ENCODE measurements at places on chromosomes 11 and 22.

DNA sequence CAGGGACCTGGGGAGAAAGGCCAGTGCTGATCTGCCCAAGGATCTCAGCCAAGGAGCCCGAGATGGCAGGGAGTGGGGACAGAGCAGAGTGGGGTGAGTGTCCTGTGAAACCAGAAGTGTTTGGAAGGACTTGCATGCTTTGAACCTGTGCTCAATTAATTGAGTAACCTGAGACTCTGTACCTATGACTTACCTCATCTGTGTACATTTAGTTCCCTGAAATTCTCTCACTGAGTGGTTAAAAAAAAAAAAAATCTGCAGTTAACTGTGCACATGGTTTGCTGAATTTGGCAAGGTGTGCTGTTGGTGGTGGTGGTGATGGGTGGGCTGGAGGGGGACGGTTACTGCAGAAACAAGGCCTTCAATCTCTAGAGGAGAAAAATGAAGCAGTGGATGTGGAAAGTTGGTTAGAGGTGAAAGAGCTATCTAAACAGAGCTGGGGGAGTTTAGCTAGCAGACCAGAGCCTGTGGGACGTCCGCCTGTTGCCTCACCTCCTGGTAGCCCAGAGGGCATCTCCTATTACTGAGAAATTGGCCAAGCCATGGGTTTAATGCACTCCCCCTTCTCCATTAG lies 8.3 kb upstream of the SORL1-AS1 start:
- no peaks in the 10 kb centered on the region for H3K27me3 ChIP-seq
- peak overlapping the region; percentile 99 for H3K27ac ChIP-seq
- H3K36me3 ChIP-seq = peaks cover 3% of the 10 kb centered on the region

GRCh38 chr11:9138133-9138453 lies 46.7 kb upstream of the SCUBE2 start:
- peak overlapping the region; percentile 83 for H3K4me3 ChIP-seq
- H3K27me3 ChIP-seq = no peaks in the 10 kb centered on the region
- DNase-seq = no peak
- peak overlapping the region; percentile 86 for H3K27ac ChIP-seq
- H3K36me3 ChIP-seq = peaks cover 8% of the 10 kb centered on the region

- no peak overlapping the region for H3K4me3 ChIP-seq
- peaks cover 4% of the 10 kb centered on the region for H3K4me1 ChIP-seq
- no peaks in the 10 kb centered on the region for H3K36me3 ChIP-seq
- DNase-seq = no peak
- H3K27me3 ChIP-seq = peaks cover 24% of the 10 kb centered on the region
Measured at GRCh38 chr11:132312701-132313111, 942.3 kb downstream of the NTM start.

DNA sequence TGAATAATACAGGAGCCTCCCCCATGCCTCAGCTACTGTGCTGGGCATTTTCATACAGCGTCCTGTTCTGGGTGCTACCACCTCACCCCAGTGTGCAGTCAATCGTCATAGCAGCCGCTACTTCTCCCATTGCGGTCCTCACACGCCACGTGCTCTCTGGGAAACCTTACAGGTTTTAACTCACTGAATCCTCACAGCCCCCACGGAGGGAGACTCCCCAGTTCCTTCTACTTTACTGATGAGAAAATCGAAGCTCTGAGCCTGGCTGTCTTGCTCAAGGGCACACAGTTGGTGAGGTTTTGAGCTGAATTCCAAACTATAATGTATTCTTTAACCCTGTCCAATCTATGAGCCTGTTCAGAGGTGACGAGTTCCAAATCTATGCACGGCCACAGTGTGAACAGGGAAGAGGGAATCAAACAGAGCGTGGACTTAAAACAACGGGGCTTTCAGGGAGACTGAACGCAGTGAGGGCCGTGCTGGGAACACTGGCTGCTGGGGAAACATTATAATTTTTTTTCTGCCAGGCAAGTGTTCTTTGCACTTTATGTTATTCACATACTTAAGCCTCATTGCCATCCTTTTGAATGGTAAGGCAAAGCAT lies 421.5 kb downstream of the BRD1 start:
- H3K4me1 ChIP-seq = no peaks in the 10 kb centered on the region
- H3K27me3 ChIP-seq = peaks cover 36% of the 10 kb centered on the region
- no peak overlapping the region for H3K27ac ChIP-seq
- no peak for DNase-seq

DNA sequence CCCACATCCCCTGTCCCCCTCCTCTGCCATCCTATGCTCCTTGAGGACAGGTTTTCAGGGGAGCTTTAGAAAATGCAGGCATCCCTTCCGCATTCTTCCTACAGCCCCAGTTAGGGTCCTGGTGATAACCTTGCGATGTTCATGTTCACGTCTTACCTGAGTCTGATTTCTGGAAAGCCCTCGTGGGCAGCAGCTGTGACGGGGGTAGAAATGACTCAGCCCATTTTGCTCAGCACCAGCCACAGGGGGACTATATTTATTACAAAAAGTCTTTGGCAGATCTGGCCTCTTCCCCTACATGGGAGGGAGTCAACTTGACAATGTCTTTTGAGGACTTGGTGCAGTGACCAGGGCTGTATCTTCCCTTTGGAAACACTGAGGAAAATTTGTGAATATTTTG lies 12.3 kb downstream of the PKNOX2 start:
- no peaks in the 10 kb centered on the region for H3K4me1 ChIP-seq
- H3K4me3 ChIP-seq = no peak overlapping the region
- peaks cover 84% of the 10 kb centered on the region for H3K27me3 ChIP-seq

DNA sequence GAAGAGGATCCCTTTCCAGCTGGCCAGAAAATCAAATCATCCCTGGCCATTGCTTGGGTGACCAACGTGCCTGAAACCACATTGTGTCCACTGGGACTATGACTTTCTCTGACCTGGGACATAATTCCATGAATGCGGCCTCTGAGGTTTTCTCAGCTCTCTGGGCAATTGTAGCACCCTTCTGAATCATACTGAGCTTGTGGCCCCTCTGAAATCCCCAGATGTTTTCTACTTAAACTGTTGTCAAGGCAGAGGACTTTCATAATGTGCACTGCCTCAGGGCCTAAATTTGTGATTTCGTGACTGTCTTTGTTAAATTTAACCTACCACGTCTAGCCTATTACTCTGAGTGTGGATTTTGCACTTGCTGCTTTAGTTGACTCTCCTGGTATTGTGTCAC lies 321.1 kb upstream of the PLET1 start:
- peaks cover 29% of the 10 kb centered on the region for H3K27me3 ChIP-seq
- H3K36me3 ChIP-seq = no peaks in the 10 kb centered on the region
- H3K4me1 ChIP-seq = no peaks in the 10 kb centered on the region
- H3K4me3 ChIP-seq = no peak overlapping the region
- DNase-seq = no peak

GRCh38 chr11:85123752-85124231 lies 503.4 kb downstream of the DLG2 start:
- H3K36me3 ChIP-seq = no peaks in the 10 kb centered on the region
- DNase-seq = no peak
- H3K27me3 ChIP-seq = no peaks in the 10 kb centered on the region

DNA sequence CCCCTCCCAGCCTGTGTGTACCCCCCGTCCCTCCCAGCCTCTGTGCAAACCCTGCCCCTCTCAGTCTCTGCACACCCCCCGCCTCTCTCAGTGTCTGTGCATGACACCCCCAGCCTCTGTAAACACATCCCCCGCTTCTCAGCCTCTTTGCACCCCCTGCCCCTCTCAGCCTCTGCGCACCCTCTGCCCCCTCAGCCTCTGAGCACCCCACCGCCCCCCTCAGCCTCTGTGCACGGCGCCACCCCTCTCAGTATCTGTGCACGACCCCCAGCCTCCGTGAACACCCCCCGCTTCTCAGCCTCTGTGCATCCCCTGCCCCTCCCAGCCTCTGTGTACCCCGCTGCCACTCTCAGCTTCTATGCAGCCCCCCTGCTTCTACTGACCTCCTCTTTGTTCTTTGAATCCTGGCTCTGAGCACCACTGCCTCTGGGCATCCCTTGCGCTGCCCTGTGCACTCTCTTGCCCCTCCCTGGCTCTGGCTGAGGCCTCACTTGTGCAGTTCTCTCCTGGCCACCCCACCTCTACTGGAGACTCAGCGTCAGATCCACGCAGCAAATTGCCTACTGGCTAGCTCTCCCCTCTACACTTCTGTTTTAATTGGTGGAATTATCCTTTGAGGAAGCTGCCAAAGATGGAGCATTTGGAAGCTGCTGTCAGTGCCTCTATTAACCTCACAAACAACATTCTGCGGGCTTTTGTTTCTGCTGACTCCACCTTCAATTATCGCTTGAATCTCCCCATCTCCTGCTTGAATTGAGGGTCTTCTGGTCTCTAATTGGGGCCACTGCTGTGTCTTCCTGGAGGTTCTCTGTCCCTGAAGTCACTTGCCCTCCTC lies 838.6 kb downstream of the TBC1D22A start:
- H3K4me1 ChIP-seq = no peaks in the 10 kb centered on the region
- H3K27me3 ChIP-seq = peaks cover 32% of the 10 kb centered on the region

- peaks cover 2% of the 10 kb centered on the region for H3K36me3 ChIP-seq
- peaks cover 22% of the 10 kb centered on the region for H3K4me1 ChIP-seq
- H3K27me3 ChIP-seq = no peaks in the 10 kb centered on the region
- H3K27ac ChIP-seq = peak overlapping the region; percentile 96
- H3K4me3 ChIP-seq = peak overlapping the region; percentile 97
Measured at GRCh38 chr11:62804310-62805075, 747 bp downstream of the NXF1 start.

DNA sequence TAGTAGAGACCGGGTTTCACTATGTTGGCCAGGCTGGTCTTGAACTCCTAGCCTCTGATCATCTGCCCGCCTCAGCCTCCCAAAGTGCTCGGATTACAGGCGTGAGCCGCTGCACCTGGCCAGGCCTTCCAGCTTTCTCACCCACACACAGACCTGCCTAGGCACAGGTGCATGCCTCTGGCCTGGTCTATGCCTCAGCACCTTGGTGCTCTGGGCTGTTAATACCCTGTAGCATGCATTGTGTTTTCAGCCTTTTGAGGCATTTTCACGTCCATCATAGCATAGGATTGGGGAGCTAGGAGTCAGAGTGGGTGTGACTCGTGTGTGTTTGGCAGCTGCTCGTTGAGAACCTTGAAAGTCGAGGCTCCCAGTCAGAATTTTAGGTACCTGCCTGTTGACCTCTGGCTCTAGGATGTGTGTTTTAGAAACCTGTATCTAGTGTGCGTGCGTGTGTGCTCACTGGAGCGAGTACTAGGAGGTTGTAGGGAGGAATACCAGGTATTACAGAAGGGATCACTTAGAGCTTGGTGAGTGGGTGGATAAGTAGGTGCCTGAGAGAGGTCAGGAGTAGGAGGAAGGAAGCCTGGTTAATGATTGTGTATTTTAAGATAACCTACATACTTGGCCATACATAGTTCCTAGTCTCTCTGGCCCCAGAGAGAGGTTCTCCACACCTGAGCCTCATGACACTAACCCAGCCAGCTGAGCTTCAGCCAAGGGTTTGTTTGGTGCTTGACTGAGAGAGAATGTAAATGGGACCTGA lies 20.0 kb downstream of the CRKL start:
- peak overlapping the region; percentile 55 for H3K4me3 ChIP-seq
- H3K27me3 ChIP-seq = no peaks in the 10 kb centered on the region
- no peak for DNase-seq
- peaks cover 11% of the 10 kb centered on the region for H3K36me3 ChIP-seq
- H3K4me1 ChIP-seq = peaks cover 61% of the 10 kb centered on the region
- H3K27ac ChIP-seq = peak overlapping the region; percentile 43

- H3K36me3 ChIP-seq = no peaks in the 10 kb centered on the region
- H3K27ac ChIP-seq = peak overlapping the region; percentile 86
- no peak for DNase-seq
- H3K27me3 ChIP-seq = peaks cover 7% of the 10 kb centered on the region
- H3K4me3 ChIP-seq = no peak overlapping the region
Measured at GRCh38 chr11:121318848-121319834, 26.6 kb downstream of the SC5D start.

DNA sequence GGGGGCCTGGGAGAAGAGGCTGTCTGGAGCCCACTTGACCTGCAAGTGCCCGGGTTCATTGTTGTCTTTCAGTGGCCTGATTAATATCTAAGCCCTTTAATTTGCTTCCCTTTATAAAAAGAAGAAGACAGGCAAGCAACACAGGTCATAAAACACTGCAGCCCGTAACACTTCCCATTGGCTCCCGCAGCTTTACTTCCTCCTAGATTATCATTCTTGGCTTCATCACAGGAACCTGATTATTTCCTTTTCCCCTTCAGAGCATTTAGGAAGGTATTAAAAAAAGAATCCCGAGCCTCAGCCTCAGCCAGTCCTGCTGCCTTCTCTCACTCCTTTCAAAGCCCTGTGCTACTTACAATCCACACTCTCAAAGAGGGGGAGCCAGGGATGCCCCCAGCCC lies 183.2 kb downstream of the GRIK4 start:
- H3K27ac ChIP-seq = no peak overlapping the region
- peaks cover 71% of the 10 kb centered on the region for H3K27me3 ChIP-seq
- peaks cover 4% of the 10 kb centered on the region for H3K4me1 ChIP-seq
- no peak overlapping the region for H3K4me3 ChIP-seq
- H3K36me3 ChIP-seq = peaks cover 6% of the 10 kb centered on the region

DNA sequence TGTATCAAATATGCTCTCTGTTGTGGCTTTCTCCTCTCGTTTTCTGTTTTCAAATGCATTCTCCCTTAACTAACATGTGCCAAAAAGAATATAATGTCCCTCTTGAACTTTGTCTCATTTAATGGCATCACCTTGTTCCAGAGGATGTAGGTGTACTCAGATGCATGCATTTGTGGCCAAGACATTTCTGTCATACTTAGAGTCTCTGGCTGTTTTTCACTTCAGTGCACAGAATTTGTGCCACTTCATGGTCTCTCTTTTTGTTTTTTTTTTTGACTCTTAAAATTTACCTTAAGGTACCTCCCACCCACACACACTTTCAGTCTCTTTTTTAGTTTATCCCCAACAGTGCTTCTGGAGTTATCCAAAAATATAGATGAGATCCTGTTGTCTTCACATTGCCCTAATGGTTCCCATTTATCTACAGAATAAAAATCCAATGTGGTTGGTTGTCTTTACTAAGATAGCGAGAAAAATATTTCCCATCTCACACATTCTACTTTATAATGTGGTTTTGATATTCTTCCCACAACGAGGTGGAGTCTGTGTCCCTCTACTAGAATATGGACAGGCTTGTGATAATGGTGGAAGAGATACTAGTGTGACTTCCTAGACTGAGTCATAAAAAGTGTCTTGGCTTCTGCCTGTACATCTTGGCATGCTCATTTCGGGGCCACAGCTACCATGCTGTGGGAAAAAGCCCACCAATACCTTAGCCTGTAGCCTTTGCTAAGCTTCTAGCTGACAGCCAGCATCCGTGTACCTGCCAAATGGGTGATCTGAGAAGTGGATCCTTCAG lies 125.8 kb downstream of the DDX10 start:
- DNase-seq = no peak
- no peaks in the 10 kb centered on the region for H3K27me3 ChIP-seq
- peaks cover 2% of the 10 kb centered on the region for H3K36me3 ChIP-seq
- peaks cover 30% of the 10 kb centered on the region for H3K4me1 ChIP-seq
- no peak overlapping the region for H3K4me3 ChIP-seq

- H3K4me3 ChIP-seq = peak overlapping the region; percentile 39
- H3K4me1 ChIP-seq = peaks cover 12% of the 10 kb centered on the region
Measured at GRCh38 chr11:76077575-76078150, 128.6 kb downstream of the WNT11 start.

DNA sequence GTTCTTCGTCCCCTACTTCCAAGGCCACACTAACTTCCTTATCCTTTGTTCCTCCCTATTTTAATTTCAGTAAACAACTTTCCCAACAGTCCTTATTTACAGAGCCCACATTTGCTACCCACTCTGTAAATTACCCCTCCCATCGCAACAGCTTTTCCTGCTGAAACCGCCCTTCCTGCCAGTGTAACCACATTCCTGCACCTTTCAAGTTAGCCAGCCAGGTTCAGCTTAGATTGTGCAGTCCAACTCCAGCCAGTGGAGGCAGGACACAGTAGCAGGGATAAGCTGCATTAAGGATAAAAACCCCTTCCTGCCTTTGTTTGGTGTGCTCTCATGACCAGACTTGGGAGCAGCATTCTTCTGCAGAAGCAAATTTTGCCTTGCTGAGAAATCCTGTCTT lies 768.3 kb upstream of the ARHGAP42 start:
- H3K4me3 ChIP-seq = no peak overlapping the region
- H3K27ac ChIP-seq = no peak overlapping the region
- no peak for DNase-seq
- no peaks in the 10 kb centered on the region for H3K4me1 ChIP-seq

All from T-helper 17 cell (primary cell).